Stimulated activated CD8-positive, alpha-beta memory T cell treated with anti-CD3 and anti-CD28 coated beads, Interleukin-4, amount 100 ng/mL, for 4 hours (primary cell): ENCODE measurements at places on chromosomes 3 and 15.

DNA sequence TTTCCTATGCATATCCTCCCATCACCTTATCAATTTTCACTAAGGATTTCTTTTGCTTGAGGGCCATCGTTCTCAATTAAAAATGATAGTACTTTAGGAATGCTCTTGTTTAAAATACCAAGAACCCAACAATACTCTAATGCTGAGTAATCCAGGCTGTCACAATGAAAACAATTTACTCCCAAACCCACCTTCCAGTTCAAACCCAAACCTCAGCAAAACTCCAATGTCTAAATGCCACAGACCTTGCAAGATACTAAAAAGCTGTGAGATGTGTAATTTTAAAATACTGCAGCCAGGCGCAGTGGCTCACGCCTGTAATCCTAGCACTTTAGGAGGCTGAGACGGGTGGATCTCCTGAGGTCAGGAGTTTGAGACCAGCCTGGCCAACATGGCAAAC lies 889.8 kb downstream of the ROBO1 start:
- DNase-seq, result no peak

- no peak for DNase-seq
These were observed 72.0 kb upstream of the ALDH1L1 start for GRCh38 chr3:126252373-126252772.

DNA sequence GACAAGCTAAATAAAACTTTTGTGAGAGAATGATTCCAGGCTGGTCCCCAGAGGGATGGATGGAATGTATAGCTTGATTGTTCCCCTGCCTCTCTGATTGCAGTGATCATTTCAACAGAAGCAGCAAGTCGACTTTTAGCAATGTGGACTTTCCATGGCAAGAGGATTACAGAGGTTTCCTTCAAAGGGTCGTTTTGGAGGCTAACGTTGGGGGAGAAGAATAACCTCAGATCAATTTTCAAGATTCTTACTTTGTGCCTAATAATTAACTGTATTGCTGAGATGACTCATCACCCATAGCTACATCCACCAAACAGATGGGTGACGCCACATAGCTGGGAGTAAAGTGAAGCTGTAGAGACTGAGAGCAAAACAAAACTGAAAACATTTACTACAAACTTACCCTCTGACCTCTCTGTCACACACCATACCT lies 79.9 kb downstream of the GTPBP8 start:
- DNase-seq, result no peak

DNA sequence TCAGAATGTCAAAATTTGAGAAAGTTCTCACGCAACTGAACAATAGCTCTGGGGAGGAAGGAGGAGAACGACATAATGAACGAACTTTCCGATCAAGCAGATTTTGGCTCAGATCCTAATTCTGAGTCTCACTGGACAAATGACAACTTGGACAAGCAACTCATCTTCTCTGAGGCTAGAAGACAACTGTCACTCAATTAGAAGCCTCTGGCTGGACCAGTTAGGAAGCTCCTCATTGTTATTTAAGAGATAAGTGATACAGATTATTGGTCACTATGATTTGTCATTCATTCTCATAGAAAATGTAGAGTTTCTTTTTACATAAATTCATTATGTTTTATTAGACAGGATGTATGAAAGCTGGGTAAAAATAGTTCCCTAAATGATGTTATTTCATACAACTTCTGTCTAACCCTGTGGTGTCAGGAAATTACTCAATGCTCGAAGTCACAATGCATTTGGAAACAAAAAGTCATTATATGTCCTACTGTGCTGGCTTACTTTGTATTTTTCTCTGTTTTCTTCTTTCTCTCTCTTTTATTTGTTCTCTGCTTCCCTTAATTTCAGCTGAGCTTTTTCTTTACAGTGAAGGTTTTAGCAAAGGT lies 11.0 kb upstream of the C3orf49 start:
- no peak for DNase-seq

DNA sequence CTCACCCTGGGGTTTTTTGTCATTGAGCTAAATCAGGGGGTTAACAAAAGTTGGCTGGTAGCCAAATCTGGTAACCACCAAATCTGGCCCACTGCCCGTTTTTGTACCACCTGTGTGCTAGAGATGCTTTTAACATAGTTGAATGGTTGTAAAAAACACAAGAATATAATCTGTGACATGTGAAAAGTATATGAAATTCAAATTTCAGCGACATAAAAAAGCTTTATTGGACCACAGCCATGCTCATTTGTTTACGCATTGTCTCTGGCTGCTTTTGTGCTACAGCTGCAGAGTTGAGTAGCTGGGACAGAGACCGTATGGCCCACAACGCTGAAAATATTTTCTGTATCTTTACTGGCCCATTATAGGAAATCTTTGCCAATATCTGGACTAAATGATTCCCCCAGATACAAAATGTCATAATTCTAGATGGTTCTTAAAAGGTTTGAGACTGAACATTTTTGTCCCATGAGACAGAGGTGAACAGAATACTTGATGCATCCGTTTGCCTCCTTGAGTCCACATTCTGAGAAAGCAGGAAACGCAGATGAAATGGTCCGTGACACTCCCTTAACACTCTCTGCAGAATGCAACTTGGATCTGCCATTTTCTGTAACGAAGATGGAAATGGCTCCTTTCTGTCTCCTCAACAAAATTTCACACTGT lies 120.9 kb upstream of the PDZRN3 start:
- no peak for DNase-seq

DNA sequence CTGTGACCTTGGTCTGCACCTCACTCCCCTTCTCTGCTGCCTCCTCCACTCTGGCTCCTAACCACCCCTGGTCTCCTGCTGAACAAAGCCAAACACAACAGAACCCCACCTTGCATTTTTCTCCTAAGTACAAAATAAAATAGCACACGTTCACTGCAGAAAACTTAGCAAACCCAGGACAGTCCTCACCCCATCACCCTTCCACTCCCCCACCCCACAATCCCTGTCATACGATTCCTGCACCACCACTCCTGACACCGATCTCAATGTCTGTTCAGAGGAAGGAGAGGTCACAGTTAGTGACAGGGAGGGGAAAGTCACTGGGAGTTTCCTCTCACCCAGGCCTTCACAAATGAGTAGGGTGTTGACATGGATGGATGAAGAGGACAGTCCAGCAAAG lies 4.2 kb downstream of the VPS33B start:
- DNase-seq, result no peak
